HepG2 (cell line): ENCODE measurements at places on chromosomes 6 and 20. TPM values are rescaled to one million over a fixed set of nuclear protein-coding genes. Genes with fewer than 3 reads are reported as not detected.
A peak's percentile ranks its signal among the peaks of the same experiment; 100 is the strongest.

RAD21L1 gene
- total RNA-seq, result not detected in 2 replicates

BMP6 gene
- total RNA-seq, result 0.09 TPM in 1 of 2 replicates, not detected in the other

LAMP5 gene
- total RNA-seq, result not detected in 2 replicates

RAB32 gene
- 93.9 and 101 TPM in 2 replicates for total RNA-seq

OOEP gene
- not detected in 2 replicates for total RNA-seq

ELOVL4 gene
- total RNA-seq, result 0.04 TPM in 1 of 2 replicates, not detected in the other

RUNX2 gene
- not detected in 2 replicates for total RNA-seq

BTN1A1 gene
- total RNA-seq, result not detected in 2 replicates

- DNase-seq, result peak; percentile 69
These were observed 69.5 kb upstream of the SULF2 start for GRCh38 chr20:47854687-47855212.

DNA sequence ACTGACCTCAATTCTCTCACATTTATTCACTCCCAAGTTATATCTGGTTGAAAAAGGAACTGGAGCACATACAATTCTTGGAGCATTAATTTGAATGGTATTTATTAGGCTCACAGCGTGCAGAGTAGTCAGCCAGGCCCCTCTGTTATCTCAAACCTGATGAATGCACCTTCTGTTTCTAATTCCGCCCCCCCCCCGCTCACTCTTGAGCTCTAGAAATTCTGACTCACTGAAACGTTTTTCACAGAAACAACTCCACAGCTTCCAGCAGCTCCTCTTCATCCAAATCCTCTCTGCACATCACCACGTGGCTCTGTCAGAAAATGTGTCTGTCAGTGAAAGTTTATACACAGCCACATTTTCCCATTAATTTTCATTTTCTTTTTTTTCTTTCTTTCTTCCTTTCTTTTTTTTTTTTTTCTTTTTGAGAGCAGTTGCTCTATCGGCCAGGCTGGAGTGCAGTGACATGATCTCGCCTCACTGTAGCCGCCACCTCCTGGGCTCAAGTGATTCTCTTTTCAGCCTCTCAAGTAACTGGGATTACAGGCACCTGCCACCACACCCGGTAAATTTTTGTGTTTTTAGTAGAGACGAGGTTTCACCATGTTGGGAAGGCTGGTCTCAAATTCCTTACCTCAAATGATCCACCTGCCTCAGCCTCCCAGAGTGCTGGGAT is 109.4 kb downstream of the TBXT start:
- no peak for DNase-seq

DNA sequence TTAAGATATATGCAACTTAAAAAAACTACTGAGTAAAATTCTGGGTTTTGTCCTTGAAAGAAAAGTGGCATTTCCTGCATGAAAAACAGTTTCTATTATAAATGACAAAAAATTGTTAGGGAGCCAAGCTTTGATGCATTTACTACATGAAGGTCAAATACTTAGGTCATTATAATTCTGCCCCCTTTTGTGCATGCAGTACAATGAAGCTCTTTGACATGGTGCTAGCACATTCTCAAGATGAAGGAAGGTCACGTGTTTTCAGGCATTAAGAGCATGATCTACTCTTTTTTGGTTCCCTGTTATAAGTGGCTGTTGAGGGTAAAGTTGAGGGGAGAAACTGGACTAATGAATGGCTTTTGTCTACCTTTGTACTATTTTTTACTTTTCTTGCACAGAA is 72.7 kb downstream of the FOXO3 start:
- DNase-seq, result no peak

- no peak for DNase-seq
These were observed 43.4 kb downstream of the PLAGL1 start for GRCh38 chr6:143964674-143965081.

DNA sequence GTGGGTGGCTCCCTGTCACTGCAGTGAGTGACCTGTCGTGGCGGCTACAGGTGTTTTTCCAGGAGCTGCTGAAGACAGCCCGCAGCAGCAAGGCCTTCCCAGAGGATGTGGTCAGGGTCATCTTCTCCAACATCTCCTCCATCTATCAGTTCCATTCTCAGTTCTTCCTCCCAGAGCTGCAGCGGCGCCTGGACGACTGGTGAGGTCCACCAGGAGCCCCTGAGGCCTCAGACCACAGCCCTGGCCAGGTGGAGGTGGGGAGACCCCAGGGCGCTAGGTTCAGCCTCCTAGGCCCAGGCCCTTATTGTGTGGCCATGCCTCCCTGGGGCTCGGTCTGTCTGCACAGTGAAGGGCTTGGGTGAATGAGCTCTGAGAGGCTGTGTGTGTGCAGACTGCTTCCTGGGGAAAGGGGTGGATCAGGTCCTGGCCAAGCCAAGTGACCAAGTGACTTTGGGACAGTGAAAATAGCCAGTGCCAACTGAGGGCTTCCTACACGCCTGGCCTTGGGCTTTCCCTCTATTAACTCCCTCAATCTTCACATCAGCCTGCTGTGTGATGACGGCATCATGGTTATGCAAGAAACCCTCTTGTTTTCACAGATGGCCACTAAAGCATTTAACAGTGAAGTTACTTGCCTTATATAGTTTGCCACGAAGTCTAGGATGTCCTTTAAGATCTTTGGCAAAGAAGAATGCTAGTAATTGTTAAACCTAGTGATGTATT is 6.4 kb downstream of the FGD2 start:
- no peak for DNase-seq

DNA sequence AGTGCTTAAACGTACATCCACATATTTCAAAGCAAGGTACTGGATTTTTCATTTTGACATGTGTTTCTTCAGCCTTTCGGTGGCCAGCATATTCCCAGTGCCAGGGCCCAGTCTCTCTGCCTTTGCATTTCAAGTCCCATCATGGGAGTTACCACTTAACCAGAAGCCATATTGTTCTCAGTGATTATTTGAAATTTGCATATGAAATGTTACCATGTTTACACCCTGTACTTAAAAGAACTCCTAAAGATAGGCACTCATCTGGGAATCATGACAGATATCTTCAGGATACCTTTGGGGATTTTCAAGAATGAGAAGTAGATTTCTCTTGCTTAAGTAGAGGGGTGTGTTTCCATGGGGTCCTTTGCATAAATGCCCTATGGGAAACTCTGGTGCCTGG is 367.5 kb downstream of the NRN1 start:
- DNase-seq, result no peak

DNA sequence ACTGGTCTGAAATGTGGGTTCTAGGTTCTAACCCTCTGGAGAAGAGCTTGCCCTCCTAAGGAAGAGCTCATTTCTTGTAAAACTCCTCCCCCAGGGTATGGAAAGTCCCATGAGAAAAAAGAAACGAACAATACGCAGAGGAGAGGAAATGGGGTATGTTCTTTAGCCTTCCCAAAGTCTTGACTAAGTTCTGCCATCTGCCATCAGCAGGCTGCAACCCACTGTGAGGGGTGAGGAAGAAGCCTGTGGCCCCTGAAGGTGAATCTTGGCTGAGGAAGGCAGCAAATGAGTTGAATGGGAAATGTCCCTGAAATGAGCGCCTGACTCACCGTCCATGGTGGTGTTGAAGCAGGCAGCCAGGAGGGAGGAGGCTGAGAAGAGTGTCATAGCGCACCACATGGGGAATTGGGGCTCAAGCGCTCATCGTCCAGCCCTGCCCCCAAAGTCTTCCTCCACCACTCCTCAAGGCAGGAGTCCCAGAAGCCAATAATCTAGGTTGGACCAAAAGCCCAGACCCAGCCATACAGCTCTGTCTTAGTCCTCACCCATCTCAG is 10.4 kb upstream of the MATN4 start:
- DNase-seq, result no peak

- DNase-seq, result no peak
These were observed 10.6 kb upstream of the EFHC1 start for GRCh38 chr6:52409499-52409898.

DNA sequence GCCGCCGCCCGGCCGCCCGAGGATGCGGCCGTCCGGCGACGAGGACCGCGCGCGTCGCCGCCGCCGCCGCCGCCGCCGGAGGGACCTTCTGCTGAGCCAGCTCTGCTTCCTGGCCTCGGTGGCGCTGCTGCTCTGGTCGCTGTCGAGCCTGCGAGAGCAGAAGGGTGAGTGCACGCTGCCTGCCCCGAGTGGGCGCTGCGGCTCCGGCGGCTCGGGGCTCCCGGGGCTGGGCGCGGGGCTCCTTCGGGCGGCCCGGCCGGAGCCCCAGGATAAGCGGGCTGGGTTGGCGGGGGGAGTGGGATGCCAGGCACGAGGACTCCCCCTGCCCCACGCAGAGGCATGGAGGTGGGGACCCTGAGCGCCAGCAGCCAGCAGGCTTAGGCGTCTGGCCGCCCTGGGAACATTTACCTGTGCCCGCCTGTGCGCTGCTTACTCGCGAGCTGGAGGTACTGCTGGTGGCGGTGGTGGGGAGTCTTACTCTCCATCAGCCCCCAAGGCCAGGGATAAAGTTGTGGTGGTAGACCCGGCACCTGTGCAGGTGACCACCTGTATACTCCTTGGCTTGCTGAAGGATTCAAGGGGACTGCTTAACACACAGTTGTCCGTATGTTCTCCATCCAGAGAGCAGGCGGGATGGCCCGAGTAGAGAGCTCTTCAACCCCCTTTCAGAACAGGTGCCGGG is 520 bp downstream of the SLC24A3 start:
- peak; percentile 23 for DNase-seq

GRCh38 chr6:21325201-21325856 is 268.2 kb upstream of the SOX4 start:
- no peak for DNase-seq

GRCh38 chr20:48359692-48360341 is 468.0 kb downstream of the PREX1 start:
- DNase-seq, result peak; percentile 54

- no peak for DNase-seq
These were observed 11.5 kb downstream of the NFKBIL1 start for GRCh38 chr6:31558631-31559500.

DNA sequence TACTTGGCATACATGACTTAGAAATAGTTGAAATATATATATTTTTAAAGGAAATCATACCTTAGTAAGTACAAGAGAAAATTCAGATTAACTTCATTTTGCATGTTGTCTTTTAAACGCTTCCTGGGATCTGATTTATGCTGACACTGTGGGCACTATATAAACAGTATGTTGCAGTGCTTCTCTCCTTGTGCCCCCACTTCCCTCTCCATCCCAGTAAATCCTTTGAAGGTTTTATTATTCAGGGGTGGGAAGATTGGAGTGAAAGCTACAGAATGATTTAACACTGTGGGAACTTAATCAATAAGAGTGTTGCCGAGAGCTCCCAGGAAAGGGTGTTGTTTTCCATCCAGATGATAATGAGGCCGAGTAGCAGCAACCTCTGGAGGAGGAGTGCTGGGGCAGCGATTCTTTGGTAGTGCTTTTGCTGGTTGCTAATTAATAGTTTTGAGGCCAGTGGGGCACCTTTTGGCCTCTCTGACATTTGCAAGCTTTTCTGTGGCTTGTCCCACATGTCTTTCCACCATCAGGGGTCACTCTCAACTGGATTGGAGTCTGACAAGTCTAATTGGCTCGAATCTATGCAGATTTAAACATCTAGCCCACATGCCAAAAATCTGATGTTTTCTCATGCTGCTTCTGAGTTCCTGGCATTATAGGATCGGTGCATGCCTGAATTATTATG is 183.0 kb upstream of the MMS22L start:
- DNase-seq, result no peak

DNA sequence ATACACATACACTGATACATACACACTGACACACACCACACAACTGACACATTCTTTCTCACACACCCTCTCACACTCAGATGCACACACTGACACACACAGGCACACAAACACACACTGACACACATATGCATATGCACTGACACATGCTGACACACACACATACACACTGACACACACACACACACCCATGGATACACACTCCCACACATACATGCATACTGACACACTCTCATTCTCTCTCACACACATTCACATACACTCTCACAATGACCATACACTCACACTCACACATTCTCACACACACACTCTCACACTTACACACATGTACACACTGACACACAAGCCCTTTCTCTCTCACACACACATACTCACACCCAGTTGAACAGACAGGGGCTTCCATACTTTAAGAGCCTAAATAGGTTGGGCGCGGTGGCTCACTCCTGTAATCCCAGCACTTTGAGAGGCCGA is 236.4 kb downstream of the LRFN2 start:
- no peak for DNase-seq

DNA sequence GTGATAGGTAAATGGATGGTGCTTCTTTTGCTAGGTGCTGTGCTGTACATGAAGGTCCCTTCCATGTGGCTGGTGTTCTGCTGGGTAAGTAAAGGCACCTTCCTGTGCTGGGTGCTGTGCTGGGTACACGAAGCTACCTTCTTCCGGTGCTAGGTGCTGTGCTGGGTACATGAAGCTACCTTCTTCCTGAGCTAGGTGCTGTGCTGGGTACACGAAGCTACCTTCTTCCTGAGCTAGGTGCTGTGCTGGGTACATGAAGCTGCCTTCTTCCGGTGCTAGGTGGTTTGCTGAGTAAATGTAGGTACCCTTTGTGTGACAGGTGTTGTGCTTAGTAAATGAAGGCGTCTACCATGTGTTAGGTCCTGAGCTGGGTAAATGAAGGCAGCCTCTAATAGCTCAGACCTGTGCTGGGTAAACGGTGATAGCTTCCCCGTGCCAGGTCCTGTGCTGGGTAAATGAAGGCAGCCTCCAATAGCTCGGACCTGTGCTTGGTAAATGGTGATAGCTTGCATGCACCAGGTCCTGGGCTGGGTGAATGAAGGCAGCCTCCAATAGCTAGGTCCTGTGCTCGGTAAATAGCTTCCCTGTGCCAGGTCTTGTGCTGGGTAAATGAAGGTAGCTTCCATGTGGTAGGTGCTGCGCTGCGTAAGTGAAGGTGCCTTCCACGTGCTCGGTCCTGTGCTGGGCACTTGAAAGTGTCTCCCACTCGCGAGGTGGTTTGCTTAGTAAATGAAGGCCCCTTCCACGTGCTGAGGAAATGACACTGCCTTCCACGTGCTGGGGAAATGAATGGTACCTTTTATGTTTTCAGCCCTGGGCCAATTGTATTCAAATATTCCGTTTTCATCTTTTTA is 115.5 kb downstream of the ERMARD start:
- DNase-seq, result no peak

GRCh38 chr6:73747289-73747688 is 51.3 kb downstream of the CD109 start:
- no peak for DNase-seq

DNA sequence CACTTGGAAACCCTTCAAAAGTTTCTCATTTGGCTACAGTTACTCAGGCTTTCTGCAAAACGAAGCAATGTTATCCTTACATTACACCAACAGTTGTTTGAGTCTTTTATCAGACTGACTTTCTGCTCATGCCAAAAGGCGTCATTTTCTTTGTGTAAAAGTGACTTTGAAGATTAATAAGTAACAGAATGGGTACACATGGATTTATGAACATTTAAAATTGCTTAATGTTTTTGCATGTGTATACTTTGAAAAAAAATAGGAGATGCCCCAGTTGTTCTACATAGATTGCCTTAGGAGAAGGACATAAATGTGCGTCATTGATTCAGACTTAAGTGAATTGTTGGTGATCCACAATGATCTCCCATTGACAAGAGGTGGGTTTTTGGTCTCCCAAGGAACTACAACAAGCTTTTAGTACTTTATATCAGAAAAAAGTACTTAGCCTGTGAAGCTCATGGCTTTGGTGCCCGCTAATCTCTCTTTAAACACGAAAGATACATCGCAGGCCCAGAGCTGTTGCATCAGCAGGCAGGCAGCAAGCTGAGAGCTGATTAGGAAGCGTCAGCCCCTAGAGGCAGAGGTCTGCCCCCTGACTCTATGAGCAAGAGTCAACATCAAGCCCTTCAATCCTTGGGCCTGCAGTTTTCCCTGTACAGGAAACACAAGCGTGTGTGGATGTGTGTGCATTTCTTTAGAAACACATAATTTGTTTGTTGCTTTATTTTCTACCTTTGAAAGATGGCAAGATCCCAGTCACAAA is 45.9 kb downstream of the SLC22A3 start:
- peak; percentile 90 for DNase-seq

- no peak for DNase-seq
These were observed 932.9 kb downstream of the QKI start for GRCh38 chr6:164347455-164347854.
